Fibroblast of villous mesenchyme (primary cell): ENCODE measurements at places on chromosomes 1 and 21.

DNA sequence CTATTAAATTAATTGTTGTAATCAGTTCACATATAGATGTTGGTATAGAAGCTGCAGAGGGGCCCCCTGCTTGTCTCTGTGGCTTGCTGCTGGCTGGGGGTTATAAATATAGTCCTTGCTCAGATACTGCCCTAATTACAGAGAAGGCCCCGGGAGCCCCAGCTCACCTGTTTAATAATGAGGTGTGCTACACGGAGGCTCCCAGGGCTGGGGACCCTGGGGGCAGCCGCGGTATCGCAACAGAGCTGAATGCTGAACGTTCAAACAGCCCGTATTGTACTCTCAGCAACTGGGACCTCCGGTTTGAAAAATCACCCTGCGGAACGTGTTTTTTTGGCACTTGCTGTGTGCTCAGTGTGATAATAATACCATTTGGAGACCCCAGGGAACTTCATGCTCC lies 309.3 kb downstream of the CAMTA1 start:
- no peak for DNase-seq

DNA sequence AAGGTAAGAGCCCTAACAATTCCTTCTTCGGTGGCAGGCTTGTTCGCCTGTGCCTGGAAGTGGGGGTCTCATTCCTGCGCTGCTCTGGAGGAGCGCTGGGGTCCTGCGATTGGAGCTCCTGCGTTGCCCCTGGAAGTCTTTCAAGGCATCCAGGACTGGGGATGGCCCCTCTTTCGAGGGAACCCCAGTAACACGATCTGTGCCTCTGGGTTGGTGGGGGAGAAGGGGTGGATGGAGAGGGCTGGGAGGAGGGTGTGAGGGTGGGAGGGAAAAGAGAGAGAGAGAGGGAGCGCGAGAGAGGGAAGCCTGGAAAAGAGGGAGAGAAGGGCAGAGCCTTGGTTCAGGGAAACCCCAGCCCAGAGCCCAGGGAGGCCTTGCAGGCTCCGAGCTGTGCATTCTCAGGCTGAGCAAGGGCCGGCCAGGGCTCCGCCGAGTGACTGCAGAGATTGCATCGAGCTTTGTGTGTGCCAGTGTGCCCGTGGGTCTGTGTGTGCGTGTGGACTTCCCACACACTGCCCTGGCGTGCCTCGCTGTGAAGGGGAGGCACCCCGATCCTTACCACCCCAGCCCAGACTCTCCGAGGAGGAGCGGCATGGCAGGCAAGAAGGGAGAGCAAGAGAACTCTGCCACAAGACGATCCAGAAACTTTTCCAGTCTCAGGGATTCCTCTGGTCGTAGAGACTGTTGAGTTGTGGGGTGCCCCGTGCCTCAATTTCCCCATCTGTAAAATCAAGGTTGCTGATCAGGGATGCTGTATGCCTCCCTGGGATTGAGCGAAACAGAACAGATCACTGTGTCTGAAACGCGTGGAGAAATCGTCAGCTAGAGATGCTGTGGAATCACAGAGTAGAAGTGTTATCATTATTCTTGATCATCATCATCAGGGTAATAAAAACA lies 619 bp downstream of the BCL9 start:
- DNase-seq, result peak; percentile 48

DNA sequence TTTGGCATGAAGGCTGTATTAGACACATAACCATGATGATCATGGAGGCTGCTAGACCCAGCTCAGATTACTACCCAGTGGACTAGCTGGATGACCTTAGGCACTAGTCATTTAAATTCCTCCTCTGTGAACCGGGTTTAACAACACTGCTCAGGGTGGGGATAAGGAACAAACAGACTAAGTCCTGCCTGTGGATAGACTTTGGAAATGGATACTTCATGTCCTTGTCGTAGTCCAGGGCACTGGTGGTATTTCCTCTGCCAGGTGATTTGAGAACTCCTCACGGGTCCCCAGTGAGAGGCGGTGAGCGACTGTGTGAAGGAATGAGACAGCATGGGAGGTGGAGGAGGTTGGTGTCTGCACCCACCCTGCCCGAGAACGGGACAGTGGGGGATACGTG lies 72.9 kb upstream of the SELENON start:
- DNase-seq, result no peak

DNA sequence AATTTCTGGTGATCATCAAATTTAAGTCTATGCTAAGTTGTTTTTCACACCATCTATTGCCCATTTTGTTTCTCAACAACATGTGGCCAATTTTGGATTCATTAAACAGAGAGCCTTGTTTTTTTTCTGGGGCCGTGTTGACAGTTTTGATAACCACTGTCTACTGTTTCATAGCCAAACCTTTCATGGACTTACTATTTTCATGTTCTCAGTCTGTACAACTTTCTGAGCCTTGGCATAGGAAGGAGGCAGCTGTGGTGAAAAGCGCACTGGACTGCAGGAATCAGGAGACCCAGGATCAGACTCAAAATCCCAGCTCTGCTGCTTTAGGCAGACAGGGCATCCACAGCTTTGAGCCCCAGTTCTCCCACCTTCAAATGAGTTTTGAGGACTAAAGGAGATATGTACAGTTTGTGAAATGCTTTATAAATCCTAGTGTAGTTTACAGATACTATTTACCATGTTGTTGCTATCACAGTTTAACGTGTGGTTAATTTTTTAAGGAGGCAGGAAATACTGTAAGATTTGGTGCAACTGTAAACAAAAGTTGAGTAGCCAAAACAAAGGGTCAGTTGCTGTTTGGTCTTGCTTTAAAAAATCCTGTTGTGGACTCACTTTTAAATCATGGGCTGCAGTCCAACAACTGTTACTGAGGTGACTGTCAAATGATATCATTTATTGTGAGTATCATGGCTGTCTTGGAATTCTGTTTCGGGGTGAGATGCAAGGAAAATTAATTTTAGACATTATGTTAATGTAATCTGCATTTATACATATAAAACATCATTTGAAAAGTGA lies 2.9 kb downstream of the MACO1 start:
- peak; percentile 51 for DNase-seq

DNA sequence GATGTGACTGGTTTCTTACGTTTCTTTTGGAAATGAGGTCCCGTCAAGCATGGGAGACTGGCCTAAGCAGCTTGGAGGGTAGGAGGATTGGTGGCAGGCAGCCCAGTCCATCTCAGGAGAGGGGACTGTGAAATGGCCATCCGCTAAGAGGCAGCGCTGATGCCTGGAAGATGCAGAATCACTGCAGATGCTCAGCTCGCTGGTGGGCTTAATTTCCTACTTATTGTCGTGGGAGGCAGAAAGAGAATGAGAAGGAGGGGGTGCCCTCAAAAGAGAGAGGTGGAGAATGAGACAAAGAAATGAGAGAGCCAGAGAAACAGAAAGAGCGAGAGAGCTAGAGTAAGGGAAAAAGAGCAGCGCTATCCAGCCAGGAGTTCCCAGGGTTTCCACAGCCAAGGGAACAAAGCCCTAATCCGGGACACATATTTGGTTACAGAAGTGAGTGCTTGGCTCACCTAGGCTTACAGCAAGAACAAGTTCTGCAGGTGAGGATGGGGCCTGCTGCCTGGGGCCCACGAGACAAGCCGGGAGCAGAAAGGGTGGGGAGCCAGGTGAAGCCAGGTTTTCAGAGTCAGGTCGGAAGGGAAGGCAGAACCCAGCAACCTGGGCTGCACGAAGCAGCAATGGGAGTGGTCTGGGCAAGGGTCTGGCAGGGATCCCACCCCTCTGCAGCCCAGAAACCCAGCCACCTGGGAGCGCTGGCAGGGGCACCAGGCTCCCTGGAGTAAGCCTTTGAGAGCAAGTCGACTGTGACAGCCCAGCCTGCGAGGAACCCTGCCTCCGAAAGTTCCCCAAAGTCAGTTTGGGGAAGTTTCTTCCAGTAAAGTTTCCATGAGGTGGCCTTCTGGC lies 5.8 kb downstream of the ECE1 start:
- no peak for DNase-seq

GRCh38 chr1:28144203-28145135 lies 32.0 kb downstream of the PTAFR start:
- peak; percentile 64 for DNase-seq

- DNase-seq, result no peak
These were observed 91.5 kb upstream of the LBR start for GRCh38 chr1:225519166-225519863.

- DNase-seq, result no peak
These were observed 19.7 kb upstream of the SMPDL3B start for GRCh38 chr1:27915082-27915575.

- DNase-seq, result peak; percentile 79
These were observed 133.8 kb upstream of the F3 start for GRCh38 chr1:94675373-94675772.

DNA sequence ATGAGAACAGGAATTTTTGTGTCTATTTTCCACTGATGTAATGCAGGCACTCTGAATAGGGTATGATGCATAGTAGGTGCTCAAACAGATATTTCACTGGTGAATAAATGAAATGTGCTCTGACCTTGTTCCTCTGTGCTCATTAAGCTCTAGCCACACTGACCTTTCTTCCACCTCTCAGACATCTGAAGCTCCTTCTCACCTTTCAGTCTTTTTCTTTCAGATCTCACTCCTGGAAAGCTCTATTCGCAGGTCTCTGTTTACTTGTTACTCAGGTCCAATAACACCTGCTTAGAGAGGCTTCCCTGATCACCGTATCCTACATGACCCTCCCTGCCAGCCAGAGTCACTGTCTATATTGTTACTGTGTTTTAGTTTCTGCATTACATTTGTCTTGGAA lies 59.2 kb upstream of the IVNS1ABP start:
- DNase-seq, result no peak

DNA sequence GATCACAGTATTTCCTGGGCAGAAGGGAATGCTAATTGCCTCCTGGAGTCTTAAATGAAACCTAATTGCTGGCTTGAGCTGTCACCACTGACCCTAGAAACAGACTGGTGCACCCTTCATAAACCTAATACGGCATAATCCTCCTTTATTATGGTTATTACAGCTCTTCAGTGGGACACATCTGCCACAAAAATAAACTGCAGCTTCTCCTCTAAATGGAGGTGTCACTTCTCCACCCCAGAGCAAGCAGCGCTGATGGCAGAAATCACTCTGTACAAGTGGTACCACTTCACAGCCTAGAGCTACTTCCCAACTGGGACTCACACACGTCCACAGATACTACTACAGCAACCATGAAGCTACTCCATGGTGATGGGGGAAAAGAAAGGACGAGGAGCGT lies 11.1 kb downstream of the PTPN14 start:
- DNase-seq, result no peak

DNA sequence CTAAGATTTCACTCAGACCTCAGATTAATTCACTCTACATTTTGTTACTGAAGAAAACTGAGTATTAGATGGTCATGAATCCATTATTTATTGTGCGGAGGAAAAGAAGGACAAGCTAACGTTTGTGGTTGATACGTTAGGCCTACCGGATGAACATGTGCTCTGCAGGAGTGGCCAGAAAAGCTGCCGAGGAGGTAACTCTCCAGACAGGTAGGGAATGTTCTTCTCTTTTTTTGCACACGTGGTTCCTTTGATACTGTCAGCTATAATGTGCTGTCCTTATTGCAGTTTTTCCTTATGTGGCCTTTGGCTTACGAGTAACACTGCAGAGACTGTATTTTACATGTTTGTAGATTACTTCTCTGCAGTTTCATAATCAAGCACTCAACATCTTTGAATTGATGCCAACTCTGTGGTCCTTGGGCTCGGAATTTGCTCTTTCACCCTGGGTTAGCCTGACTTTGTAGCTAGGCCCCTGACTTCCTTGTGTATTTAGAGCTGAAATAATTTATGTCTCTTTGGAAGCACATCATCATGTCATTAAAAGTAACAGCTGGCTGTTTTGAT lies 13.6 kb downstream of the MTR start:
- peak; percentile 72 for DNase-seq

DNA sequence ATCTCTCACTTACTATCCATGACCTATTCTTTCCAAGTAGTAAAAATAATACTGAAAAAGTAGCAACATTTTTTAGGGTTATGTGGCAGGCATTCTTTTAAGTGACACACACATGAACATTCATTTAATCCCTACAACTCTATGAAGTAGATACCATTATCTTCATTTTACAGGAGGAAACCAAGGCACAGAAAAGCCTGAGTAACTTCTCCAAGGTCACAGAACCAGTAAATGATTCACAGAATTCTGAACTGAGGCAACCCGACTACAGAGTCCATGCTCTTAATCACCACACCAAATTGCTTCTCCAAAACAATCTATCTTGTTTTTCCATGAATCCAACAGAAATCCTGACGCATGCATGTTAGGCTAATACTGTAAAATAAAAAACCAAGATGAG lies 17.5 kb downstream of the FUBP1 start:
- no peak for DNase-seq

GRCh38 chr1:232263452-232263851 lies 366.5 kb downstream of the SIPA1L2 start:
- no peak for DNase-seq

DNA sequence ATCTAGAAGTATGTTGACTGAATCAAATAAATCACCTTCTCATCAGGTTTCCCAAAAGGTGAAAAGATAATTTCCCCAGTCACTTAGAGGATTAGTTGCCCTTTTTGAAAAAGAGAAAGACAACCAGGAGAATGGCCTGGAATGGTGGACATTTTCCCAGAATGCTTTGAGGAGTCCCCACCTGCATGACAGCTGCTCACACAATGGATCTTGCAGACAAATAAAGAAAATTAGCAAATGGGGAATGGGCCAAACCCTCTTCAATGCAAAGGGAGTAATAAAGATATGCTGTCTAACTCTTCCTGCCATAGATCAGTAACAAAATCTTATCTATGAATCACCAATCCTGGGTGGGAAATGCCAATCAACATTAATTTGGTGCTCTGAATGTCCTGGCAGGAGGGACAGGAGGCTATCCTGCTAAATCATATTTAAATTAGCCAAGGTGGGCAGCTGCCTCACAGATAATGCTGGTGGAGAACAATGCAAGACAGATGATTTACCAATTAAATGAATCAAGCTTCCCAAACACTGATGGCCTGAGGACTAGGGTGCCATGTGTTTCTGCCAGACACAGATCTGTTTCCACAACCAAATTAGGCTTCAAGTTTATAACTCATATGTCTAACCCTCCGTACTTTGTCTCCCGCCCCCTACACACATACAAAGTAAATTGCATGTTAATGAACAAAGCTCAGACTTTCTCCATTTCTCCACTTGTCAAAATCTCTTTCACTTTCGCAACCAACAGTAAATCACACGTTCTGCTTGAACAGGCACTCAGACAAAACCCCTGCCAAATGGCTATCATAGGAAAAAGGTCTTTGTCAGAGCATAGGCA lies 488.0 kb upstream of the PLXNA2 start:
- DNase-seq, result no peak

DNA sequence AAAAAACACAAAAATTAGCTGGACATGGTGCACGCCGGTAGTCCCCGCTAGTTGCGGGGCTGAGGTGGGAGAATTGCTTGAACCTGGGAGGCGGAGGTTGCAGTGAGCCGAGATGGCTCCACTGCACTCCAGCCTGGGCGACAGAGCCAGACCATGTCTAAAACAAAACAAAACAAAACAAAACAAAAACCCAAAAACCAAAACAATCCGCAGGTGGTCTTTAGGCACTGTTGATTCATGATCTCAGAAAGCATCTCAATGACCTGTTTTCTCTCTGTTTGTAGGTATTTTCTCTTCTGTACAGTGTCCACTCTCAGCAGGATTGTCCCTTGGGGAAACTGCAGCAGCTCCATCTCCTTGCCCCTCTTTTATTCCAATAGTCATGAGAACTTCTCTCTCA lies 74.9 kb upstream of the ADGRL2 start:
- no peak for DNase-seq
